ENCODE measurements at places on chromosomes 4 and X.

DNA sequence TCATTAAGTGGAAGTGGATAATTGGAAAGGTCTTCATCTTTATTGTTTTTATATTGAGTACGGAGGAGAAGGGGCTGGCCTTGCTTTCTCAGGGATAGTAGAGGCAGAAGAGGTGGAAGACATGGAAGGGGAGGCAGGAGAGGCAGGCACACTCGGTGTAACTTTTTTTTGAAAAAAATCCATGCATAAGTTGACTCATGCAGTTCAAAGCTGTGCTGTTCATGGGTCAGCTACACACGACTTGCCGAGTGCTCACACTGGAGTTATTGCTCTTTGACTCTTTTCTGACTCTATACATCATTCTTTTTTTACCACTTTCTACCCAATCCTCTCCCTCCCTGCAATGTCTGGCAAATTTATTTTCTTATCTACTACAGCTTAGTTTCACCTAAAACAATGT is 158.3 kb upstream of the AADAT start:
- H3K4me1 ChIP-seq = no peaks in the 10 kb centered on the region
- H3K36me3 ChIP-seq = no peaks in the 10 kb centered on the region
- DNase-seq = no peak
- H3K4me3 ChIP-seq = no peak overlapping the region
- H3K27me3 ChIP-seq = no peaks in the 10 kb centered on the region

GRCh38 chr4:182776376-182777105 is 140.6 kb downstream of the DCTD start:
- H3K27me3 ChIP-seq = no peaks in the 10 kb centered on the region
- no peak overlapping the region for H3K4me3 ChIP-seq
- H3K4me1 ChIP-seq = peaks cover 7% of the 10 kb centered on the region

DNA sequence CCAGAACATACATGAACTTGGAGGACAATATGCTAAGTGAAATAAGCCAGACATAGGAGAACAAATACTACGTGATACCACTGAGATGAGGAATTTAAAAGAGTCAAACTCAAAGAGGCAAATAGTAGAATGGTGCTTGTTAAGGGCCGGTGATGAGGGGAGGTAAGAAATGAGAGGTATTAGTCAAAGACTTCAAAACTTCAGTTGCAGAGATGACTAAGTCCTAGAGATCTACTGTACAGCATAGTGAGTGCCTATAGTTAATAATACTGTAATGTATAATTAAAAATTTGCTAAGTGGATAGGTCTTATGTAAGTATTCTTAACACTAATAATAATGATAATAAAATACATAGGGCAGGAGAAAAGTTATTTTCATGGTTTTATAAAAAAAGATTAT is 126.9 kb upstream of the VEGFC start:
- peaks cover 41% of the 10 kb centered on the region for H3K36me3 ChIP-seq
- no peak for DNase-seq
- no peaks in the 10 kb centered on the region for H3K27me3 ChIP-seq
- no peak overlapping the region for H3K4me3 ChIP-seq
- H3K27ac ChIP-seq = no peak overlapping the region

DNA sequence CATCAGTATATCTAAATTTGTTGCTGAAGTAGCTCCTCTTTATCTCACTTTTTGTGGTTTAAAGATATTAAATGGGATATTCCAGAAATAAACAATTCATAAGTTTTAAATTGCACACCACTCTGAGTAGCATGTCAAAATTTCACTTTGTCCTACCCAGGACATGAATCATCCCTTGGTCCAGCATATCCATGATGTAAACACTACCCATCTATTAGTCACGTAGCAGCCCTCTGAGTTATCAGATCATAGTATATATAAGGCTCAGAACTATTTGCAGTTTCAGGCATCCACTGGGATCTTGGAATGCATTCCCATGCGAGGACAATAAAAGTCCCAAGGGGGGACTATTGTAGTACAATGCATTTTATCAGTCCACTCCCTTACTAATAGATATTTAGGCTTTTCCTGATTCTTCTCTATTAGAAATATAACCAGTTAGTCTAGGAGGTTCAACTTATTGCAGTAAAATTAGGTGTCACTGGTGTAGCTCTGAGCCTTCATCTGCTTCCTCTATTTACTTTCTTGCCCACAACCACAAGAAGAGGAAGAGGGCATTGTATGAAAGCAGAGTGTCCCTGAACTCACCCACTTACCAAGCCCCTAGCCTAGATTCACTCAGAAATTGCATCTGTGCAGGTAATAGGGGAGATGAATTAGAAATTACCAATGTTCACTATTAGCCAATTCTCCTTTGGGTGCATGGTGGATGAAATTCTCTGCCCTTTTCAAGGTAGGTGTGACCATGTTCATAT is 409.8 kb upstream of the GALNT7 start:
- no peaks in the 10 kb centered on the region for H3K27me3 ChIP-seq
- peak; percentile 81 for DNase-seq
- no peak overlapping the region for H3K27ac ChIP-seq

- DNase-seq = peak; percentile 33
- H3K27me3 ChIP-seq = peaks cover 13% of the 10 kb centered on the region
- no peak overlapping the region for H3K4me3 ChIP-seq
- no peaks in the 10 kb centered on the region for H3K36me3 ChIP-seq
- H3K27ac ChIP-seq = no peak overlapping the region
These were observed 5.5 kb upstream of the TMEM255A start for GRCh38 chrX:120316587-120317283.

DNA sequence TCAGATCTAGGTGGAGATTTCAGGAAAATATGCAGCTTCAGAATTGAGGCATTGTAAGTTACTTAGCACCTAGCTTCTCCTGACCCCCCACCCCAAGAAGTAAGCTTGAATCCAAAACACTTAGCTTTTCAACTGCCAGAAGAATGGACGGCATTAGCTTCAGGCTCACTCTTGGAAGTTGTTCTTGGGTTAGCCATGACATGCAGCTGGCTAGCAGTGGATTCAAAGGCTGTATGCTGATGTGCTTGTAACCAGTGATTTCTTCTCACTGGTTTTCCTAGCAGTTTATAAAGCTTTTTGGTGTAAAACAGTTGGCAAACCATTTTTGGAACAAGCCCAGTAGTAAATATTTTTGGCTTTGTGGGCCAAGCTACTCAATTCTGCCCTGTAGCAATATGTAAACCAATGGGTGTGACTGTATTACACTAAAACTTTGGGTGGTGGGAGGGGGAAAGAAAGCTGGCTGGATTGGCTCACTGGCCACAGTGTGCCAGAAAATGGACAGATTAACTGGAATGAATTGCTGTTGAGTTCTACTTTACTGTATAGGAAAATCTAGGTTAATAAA is 85.6 kb downstream of the SHROOM2 start:
- no peaks in the 10 kb centered on the region for H3K36me3 ChIP-seq
- no peak overlapping the region for H3K27ac ChIP-seq
- H3K27me3 ChIP-seq = peaks cover 4% of the 10 kb centered on the region
- peaks cover 21% of the 10 kb centered on the region for H3K4me1 ChIP-seq

- H3K36me3 ChIP-seq = no peaks in the 10 kb centered on the region
- no peak overlapping the region for H3K4me3 ChIP-seq
- peak; percentile 43 for DNase-seq
- H3K27ac ChIP-seq = 0 out of 2 replicates have a peak overlapping the region, but pooled peaks have one; percentile 9
- H3K27me3 ChIP-seq = peaks cover 2% of the 10 kb centered on the region
- peaks cover 10% of the 10 kb centered on the region for H3K4me1 ChIP-seq
These were observed 2.5 kb upstream of the BRWD3 start for GRCh38 chrX:80812176-80812575.

GRCh38 chr4:36533944-36534343 is 252.5 kb downstream of the DTHD1 start:
- no peak for DNase-seq
- H3K4me1 ChIP-seq = no peaks in the 10 kb centered on the region
- no peaks in the 10 kb centered on the region for H3K36me3 ChIP-seq
- H3K27me3 ChIP-seq = no peaks in the 10 kb centered on the region

- DNase-seq = peak; percentile 11
- H3K4me3 ChIP-seq = no peak overlapping the region
- H3K36me3 ChIP-seq = no peaks in the 10 kb centered on the region
These were observed 32.4 kb downstream of the LRBA start for GRCh38 chr4:150982557-150983233.

GRCh38 chrX:30219372-30219771 is 4.0 kb downstream of the MAGEB2 start:
- H3K36me3 ChIP-seq = no peaks in the 10 kb centered on the region
- no peaks in the 10 kb centered on the region for H3K4me1 ChIP-seq
- H3K27me3 ChIP-seq = peaks cover 2% of the 10 kb centered on the region
- no peak overlapping the region for H3K4me3 ChIP-seq

- H3K4me1 ChIP-seq = peaks cover 17% of the 10 kb centered on the region
- no peak overlapping the region for H3K27ac ChIP-seq
- no peaks in the 10 kb centered on the region for H3K36me3 ChIP-seq
- no peak overlapping the region for H3K4me3 ChIP-seq
- peaks cover 5% of the 10 kb centered on the region for H3K27me3 ChIP-seq
These were observed 28.1 kb upstream of the HPSE start for GRCh38 chr4:83362492-83363329.

GRCh38 chrX:42102586-42103282 is 179.4 kb upstream of the CASK start:
- no peaks in the 10 kb centered on the region for H3K36me3 ChIP-seq
- H3K27ac ChIP-seq = no peak overlapping the region
- no peak for DNase-seq
- no peaks in the 10 kb centered on the region for H3K27me3 ChIP-seq

GRCh38 chrX:155997436-155997835 is at the start of gene IL9R:
Gene IL9R (plus strand): TSS chrX:155997696. CDS start chrX:155997760, 64 bp downstream.
- H3K27me3 ChIP-seq = peaks cover 3% of the 10 kb centered on the region
- H3K27ac ChIP-seq = no peak within 1 kb of the TSS
- no peaks in the 10 kb centered on the region for H3K36me3 ChIP-seq
- DNase-seq = no peak

DNA sequence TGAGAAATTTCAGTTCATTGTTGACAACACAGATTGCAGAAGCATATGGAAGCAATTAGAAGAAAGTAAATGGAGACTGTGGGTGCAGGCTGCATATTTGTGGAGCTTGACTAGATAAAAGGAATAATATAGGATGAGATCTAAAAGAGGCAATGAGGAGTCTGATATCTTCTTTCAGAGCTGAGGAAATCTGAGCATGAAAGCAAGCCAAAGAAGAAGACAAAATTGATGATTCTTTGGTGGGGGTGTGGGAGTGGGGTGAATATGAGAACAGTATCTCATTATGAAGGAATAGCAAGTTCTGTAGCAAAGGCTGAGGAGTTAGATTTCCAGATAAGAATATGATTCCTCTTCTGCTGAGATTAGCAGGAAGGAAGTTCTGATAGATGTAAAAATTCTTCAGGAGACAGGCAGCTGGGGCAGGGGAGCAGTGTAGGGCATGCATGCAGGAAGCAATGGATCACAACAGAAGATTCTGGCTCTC is 6.1 kb upstream of the PDHA2 start:
- no peaks in the 10 kb centered on the region for H3K4me1 ChIP-seq
- no peaks in the 10 kb centered on the region for H3K27me3 ChIP-seq
- no peak for DNase-seq
- H3K27ac ChIP-seq = no peak overlapping the region

GRCh38 chr4:67615119-67615518 is 56.6 kb downstream of the STAP1 start:
- H3K27me3 ChIP-seq = no peaks in the 10 kb centered on the region
- DNase-seq = no peak
- no peak overlapping the region for H3K4me3 ChIP-seq
- peaks cover 42% of the 10 kb centered on the region for H3K36me3 ChIP-seq
- H3K4me1 ChIP-seq = no peaks in the 10 kb centered on the region

DNA sequence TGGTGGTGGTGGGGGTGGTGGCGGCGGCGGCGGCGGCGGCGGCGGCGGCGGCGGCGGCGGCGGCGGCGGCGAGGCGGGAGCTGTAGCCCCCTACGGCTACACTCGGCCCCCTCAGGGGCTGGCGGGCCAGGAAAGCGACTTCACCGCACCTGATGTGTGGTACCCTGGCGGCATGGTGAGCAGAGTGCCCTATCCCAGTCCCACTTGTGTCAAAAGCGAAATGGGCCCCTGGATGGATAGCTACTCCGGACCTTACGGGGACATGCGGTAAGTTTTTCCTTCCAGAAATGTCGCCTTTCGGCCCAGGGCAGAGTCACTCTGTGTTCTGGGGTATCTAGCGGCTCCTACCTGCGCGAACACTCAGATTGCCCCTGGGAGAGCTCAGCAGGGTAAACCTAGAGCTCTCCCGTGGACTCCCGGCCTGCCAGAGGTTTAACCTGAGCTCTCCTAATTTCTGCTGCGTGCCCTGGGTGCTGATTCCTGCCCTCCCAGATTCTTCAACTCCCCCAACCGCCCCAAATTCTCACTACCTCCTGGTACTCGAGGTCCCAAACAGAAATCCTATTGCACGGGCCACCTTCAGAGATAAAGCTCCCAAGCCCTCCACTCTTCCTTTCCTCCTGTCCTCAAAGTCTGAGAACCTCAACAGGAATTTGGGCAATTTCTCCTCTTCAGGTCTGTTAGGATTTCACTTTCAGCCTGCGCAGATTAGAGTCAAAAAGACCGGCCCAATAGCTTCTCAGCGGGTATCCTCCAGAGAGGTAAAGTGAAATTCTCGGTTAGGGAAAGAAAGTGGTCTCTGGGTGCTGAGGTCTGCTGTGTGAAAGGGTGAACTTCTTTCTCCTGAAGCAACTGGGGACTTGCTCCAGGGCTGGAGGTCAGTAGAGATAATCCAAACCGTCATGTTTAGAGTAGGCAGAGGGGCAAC is 2.9 kb downstream of the AR start:
- H3K4me1 ChIP-seq = peaks cover 36% of the 10 kb centered on the region
- peaks cover 7% of the 10 kb centered on the region for H3K36me3 ChIP-seq
- no peaks in the 10 kb centered on the region for H3K27me3 ChIP-seq

DNA sequence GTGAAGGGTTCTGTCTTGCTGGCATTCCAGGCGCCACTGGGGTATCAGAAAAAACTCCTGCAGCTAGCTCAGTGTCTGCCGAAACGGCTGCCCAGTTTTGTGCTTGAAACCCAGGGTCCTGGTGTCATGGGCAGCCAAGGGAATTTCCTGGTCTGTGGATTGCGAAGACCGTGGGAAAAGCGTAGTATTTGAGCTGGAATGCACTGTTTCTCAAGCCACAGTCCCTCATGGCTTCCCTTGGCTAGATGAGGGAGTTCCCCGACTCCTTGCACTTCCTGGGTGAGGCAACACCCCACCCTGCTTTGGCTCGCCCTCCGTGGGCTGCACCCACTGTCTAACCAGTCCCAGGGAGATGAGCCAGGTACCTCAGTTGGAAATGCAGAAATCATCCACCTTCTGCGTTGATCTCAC is 40.1 kb downstream of the NOP14 start:
- DNase-seq = no peak
- H3K27me3 ChIP-seq = no peaks in the 10 kb centered on the region
- H3K4me3 ChIP-seq = no peak overlapping the region
- H3K4me1 ChIP-seq = peaks cover 13% of the 10 kb centered on the region
- peaks cover 44% of the 10 kb centered on the region for H3K36me3 ChIP-seq

- peaks cover 11% of the 10 kb centered on the region for H3K4me1 ChIP-seq
- no peaks in the 10 kb centered on the region for H3K36me3 ChIP-seq
- no peak overlapping the region for H3K4me3 ChIP-seq
These were observed 75.3 kb upstream of the RAPGEF2 start for GRCh38 chr4:159027535-159027934.

- no peaks in the 10 kb centered on the region for H3K27me3 ChIP-seq
- H3K27ac ChIP-seq = no peak overlapping the region
- no peaks in the 10 kb centered on the region for H3K36me3 ChIP-seq
- DNase-seq = no peak
- H3K4me1 ChIP-seq = no peaks in the 10 kb centered on the region
These were observed 138.9 kb downstream of the DCAF12L2 start for GRCh38 chrX:126027229-126027628.

- no peak for DNase-seq
- no peaks in the 10 kb centered on the region for H3K36me3 ChIP-seq
- no peaks in the 10 kb centered on the region for H3K27me3 ChIP-seq
- H3K4me1 ChIP-seq = no peaks in the 10 kb centered on the region
These were observed 5.6 kb downstream of the AMOT start for GRCh38 chrX:112835019-112835418.

GRCh38 chrX:153560000-153560399 is 38.9 kb downstream of the CCNQ start:
- no peak overlapping the region for H3K27ac ChIP-seq
- H3K4me1 ChIP-seq = no peaks in the 10 kb centered on the region
- no peak for DNase-seq
- H3K27me3 ChIP-seq = peaks cover 8% of the 10 kb centered on the region
- H3K4me3 ChIP-seq = no peak overlapping the region
